ENCODE measurements at places on chromosomes 6 and 20. TPM values are rescaled to one million over a fixed set of nuclear protein-coding genes. Genes with fewer than 3 reads are reported as not detected.

KCNQ2 gene
- polyA plus RNA-seq, result 0.14 TPM

DNA sequence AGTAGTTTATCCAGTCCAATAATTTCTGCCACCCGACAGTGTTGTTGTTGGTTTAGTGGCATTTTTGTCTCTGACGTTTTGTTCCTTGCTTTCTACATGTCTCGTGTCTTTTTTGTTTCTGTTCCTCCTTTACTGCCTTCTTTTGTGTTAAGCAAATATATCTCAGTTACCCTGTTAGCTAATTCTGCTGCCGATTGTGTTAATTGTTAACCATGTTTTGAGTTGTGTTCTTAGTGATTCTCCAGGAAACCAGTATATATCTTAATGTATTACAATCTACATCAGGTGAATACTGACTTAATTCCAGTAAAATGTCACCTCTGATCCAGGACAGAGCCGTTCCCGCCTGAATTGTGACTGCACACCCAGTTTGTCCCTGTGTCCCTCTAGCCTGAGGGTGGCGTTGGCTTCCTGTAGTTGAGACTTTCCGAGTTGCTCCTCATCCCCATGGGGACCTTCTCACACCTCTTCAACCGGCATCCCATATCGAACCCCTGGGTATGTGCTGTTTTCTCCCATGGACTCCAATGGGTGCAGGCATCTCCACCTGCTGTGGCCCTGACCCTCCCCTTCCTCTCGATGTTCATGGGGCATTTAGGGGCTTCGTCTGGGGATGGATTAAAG lies 35.8 kb upstream of the BHLHE23 start:
- DNase-seq, result no peak

- no peak for DNase-seq
Measured at GRCh38 chr6:80647156-80647555, 540.7 kb downstream of the BCKDHB start.

DNA sequence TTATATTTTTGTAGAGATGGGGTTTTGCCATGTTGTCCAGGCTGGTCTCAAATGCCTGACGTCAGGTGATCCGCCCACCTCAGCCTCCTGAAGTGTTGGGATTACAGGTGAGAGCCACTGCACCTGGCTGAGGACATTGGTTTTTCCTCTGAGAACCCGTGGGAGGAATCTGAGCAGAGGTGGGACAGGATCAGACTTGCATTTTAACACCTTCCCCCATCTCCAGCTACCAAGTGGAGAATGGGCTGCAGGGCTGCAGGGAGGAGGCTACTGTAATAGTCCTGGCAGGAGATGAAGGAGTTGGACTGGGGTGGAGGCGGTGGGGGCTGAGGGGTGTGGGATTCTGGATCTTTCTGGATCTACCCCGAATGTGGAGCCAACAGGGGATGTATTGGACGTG lies 24.5 kb downstream of the FAM110A start:
- no peak for DNase-seq

CD109 gene
- polyA plus RNA-seq, result 7.0 TPM

BMP5 gene
- 28.2 TPM for polyA plus RNA-seq

GRCh38 chr6:169282043-169282442 lies 28.4 kb upstream of the THBS2 start:
- DNase-seq, result no peak

DNA sequence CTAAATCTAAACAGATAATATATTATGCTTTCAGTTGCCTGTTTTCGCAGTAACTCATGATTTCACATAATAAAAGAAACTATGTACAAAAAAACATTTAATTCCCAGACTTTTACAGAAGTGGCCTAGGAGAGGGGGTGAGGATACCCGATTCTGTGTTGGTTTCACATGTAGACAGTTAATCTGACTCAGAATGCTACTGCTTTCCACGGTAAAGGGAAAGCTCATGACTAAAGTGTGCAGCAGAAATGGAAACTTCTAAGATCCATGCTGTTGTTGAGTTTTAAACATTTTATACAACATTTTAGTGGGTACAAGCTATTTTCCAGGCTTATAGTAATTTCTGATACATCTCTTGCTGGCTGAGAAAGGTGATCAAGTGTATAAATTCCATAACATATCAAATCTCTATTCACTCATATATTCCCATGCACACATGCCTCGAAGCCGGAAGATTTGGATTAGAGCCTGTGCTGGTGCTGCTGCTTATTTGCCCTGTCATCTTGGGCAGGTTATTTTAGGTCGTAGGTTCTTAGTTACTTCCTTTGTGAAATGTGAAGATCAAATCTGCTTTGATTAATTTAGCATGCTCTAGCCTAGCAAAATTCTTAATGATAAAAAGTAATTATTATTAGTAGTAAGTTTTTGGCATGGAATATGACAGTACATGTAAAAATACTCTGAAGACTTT lies 896.7 kb upstream of the MAP3K7 start:
- no peak for DNase-seq

NMBR gene
- 0.15 TPM for polyA plus RNA-seq

GRCh38 chr6:169243661-169244060 lies 10.0 kb downstream of the THBS2 start:
- DNase-seq, result no peak

NCOA3 gene
- polyA plus RNA-seq, result 13.7 TPM

- peak; percentile 33 for DNase-seq
Measured at GRCh38 chr6:167661552-167662044, 165.1 kb upstream of the AFDN start.

SLC17A4 gene
- 0.01 TPM for polyA plus RNA-seq

DNA sequence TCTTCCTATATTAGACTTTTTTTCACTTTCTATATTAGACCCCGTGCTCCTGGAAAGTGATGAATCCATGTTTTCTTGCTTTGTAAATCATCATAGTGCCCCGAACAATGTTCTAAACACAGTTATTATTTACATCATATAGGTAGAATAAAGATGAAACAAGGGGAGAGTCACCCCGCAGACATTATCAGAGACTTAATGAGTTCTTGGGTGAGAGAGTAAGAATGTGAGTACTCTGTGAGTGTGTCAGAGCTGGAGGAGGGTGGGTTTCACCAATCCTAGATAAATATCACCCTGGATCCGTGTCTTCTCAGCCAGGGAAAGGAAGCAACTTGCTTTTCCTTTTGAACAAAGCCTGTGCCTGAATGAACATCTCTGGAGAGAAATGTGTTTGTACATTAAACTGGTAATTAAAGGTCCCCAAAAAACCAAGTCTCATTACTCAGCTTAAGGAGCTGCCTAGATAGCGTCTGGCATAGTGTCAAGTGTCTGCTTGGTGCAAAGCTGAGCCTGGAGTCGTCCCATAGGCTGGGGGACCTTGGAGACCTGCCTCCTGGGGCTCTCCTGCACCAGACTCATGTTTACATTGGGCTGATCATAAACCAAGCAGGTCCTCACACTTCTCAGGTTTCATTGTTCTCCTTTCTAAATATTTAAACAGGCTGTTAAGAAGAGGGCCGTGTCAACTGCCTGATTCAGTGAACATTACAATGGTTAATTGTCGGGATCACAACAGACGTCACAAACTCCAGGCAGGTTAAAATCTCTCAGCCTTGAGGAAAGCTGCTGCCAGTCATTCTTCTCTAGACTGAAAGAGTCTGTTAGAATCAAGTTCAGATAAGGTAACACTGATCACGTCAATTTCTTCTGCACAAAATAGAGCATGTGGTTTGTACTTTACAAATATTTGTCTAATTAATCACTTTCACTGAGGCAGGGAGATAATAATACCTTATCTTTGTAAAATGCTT lies 179.7 kb upstream of the MYLIP start:
- no peak for DNase-seq

- no peak for DNase-seq
Measured at GRCh38 chr6:25359891-25360290, 80.7 kb downstream of the CARMIL1 start.

- no peak for DNase-seq
Measured at GRCh38 chr6:4192173-4192572, 56.8 kb upstream of the ECI2 start.
